ENCODE measurements at places on chromosomes 6 and 20. TPM values are rescaled to one million over a fixed set of nuclear protein-coding genes. Genes with fewer than 3 reads are reported as not detected.

- no peak for DNase-seq
These were observed 23.8 kb upstream of the AKAP12 start for GRCh38 chr6:151215999-151216398.

- DNase-seq, result no peak
These were observed 309.1 kb upstream of the IMPG1 start for GRCh38 chr6:76381612-76382011.

- peak; percentile 87 for DNase-seq
These were observed at the start of gene DUSP22 for GRCh38 chr6:291697-292505. DUSP22 (plus strand) TSS chr6:292487; CDS start chr6:292540, 53 bp downstream.

GSTA1 gene
- not detected for total RNA-seq

B3GALT4 gene
- 1.0 TPM for total RNA-seq
